ENCODE measurements at places on chromosomes 12 and 14.

DNA sequence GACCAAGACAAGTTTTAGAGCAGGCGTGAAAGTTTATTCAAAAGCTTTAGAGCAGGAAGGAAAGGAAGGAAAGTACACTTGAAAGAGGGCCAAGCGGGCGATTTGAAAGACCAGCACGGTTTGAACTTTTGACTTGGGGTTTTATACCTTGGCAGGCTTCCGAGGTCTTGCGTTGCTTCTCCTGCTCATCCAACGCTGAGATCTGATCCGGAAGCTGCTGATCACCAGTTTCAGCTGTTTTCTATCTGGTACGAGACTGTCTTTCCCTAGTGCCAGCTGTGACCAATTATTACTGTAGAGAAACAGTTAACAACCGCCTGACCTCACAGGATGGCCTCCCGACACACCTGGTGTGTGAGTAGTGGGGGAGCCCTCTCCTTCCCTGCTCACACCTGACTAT, 20.6 kb upstream of the SNRPF start:
- DNase-seq, result peak; percentile 71

GRCh38 chr12:52277486-52278245, 3.2 kb downstream of the KRT86 start:
- no peak for DNase-seq

DNA sequence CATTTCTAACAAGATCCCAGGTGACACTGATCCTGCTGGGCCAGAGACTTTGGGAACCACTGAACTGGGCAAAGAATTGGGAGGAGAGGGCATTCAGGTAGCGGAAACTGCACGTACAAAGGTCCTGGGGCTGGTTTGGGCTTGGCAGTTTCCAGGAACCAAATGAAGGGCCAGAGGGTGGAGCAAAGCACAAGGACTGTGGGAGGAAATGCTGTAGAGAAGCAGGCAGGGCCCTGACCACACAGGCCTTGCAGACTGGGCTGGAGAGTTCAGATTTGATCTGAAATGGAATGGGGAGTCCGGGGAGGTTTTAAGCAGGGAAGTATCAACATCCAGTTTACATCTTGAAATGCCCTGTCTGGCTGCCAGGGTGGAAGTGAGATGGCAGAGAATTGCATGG, 195.1 kb downstream of the PHETA1 start:
- no peak for DNase-seq

DNA sequence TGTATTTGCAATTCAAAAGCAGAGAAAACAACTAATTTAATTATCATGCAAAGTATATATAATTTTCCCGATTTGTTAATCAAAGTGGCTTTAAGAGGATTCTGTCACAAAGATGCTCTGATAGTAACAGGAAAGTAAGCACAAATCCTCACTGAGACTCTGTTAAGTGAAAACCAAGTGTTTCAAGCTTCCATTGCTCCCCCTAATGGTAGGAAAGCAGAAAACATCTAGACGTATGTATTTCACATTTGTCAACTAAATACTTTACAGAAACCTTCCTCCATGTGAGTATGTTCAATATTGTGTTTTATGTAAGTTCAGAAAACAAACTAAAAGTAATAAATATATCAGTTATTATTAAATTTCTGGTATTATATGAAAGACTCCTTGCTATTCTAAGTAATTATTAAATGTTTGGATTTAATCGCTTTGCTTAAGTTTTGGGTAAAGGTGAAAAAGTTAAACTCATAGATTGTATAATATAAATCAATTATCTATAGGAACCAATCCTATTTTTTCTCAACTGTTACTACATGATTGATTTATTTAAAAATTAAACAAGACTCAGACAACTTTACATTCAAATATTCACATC, 1.5 kb upstream of the NTS start:
- DNase-seq, result peak; percentile 62

DNA sequence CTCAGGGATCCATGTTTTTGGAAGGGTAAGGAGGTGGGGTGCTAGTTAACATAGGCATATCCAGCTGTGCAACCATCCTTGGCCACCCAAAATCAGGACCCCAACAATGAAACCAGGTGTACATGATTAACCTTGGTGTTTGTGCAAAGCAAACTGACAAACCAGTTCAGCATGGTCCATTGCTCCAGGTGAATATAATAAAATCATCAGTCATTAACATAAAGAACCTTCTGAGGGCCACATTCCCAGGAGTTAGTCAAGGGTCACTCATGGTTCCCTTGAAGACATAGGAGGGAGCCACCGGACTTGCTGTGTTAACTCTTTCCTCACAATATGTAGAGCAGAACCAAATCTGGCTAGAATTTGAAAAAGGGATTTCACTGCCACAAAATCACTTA, 17.8 kb downstream of the SLC38A2 start:
- no peak for DNase-seq

- no peak for DNase-seq
These were observed 85.1 kb downstream of the ATP23 start for GRCh38 chr12:58026426-58026825.

DNA sequence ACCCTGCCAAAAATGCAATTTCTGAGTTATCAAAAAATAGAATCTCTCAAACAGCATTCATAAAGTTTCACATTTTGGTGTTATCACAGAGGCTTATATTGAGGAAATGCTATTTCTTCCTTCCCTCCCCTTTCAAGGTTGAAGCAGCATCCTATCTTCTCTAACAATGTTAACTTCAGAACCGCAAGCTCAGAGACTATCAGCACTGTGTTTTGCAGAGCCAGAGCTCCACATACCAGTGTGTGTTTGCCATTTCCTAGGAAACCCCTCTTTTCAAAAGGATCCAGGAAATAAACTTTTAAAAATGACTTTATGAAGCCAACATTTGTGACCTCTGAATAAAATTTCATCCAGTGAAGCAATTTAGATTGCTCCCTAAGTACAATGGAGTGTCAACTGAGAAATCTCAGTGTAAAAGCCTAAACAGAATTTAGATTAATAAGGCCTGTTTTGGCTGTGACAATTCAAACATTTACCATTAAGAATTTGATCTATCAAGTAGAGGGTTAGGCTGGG, 332.6 kb downstream of the NOVA1 start:
- DNase-seq, result no peak

DNA sequence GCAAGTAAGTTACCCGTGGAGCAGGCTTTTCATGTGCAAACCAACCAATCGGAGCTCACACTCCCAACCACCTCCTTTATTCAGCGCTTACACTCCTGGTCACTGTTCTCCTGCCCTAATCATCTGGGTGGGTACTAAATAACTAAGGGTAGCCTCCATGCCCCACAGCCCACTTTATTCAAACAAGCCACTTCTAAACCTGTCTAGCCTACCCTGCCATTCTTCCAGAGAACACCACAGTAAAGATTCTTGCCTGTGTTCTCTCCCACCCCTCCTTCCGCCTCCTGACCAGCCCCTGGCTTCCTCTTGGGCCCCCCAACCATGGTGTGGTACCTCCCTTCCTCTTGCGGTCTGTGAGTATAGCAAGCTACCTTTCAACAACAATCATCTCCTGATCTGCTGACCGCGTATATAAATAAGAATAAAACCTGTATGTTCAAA, 581.9 kb downstream of the VRK1 start:
- no peak for DNase-seq

- DNase-seq, result no peak
These were observed 1.3 kb upstream of the SLC10A1 start for GRCh38 chr14:69798339-69798735.

DNA sequence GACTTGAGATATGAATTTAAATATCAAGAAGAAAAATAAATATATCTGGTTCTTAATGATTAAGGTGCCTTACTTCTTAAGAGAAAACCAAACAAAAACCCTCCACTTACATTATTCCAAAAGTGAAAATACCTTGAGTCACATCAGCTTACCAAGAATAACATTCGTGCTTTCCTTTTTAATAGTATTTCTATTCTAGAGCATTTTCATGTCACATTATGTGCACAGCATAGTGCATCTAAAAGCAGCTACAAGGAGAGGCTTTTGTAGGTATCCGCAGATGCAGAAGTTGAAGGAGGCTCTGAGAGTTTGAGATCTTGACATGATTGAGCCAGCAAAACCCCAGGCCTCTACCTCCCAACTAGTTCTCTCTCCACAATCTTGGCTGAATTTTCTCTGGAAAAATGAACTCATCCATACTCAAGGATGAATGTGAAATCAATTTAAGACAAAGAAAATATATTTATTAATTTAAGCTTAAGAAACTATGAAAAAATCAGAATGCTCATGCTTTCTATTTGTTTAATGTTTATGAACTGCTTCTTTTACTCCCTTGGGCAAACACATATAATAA, 275.0 kb downstream of the AKAP6 start:
- no peak for DNase-seq

DNA sequence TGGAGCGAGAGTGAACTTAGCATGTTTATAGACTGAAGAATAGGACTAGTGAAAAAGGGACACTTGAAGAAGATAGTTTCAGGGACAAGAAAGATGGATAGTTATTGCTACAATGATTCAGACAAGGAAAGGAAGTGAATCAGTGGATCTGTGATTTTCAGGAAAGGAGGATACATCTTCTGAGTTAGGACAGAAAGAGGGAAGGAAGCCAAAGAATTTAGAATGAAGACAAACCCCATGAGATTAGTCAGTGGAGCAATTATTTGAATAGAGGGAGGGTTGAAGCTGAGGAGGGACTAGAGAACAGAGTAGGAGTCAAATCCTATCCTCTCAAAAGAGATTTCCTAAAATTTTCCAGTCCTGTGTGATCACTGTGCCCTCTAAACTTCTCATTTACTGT, 282.7 kb downstream of the AKAP6 start:
- DNase-seq, result peak; percentile 93
